ENCODE measurements at places on chromosomes 1 and 21.

- peak overlapping the region; percentile 45 for H3K4me3 ChIP-seq
- peak; percentile 33 for DNase-seq
- peaks cover 4% of the 10 kb centered on the region for H3K27me3 ChIP-seq
- peaks cover 24% of the 10 kb centered on the region for H3K4me1 ChIP-seq
- no peaks in the 10 kb centered on the region for H3K36me3 ChIP-seq
- H3K27ac ChIP-seq = peak overlapping the region; percentile 58
Observed at GRCh38 chr1:8217011-8217711, 100.8 kb upstream of the SLC45A1 start.

DNA sequence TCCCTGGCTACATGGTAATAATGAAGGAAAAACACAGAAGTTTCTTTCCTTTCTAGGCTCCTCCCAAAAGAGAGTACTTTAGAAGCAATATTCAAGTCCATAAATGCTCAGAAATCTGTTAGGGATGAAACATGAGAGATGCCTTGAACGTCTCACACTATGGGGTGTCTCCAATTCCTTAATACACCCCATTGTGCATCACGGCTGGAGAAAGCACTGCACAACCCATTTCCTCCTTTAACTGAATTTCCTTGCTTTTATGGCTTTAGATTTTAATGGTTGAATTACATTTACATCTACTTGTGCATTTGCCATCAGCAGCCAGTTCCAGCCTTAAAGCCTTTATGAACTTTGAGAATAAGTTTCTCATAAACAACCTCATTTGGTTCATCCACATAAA is 498.9 kb upstream of the PTBP2 start:
- DNase-seq = no peak
- no peak overlapping the region for H3K27ac ChIP-seq
- no peaks in the 10 kb centered on the region for H3K27me3 ChIP-seq
- no peaks in the 10 kb centered on the region for H3K36me3 ChIP-seq
- no peak overlapping the region for H3K4me3 ChIP-seq

DNA sequence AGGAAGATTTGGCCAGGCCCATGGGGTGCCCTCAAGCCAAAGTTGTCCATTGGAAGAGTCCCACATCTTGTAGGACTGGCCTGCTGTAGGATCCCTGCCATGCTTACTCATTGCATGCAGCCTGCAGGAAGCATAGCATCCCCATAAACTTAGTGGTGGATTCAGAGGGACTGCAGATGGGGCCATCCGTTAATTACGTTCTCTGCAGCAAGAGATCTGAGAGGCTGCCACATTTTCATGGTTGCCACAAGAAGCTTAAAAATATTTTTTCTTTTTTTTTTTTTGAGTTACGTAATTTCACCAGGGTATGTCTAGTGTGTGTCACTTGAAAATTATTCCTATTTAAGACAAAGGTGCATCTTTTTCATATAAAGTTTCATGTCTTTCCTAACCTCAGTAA is 329.7 kb upstream of the USP24 start:
- H3K36me3 ChIP-seq = no peaks in the 10 kb centered on the region
- H3K4me3 ChIP-seq = no peak overlapping the region
- DNase-seq = no peak
- H3K27me3 ChIP-seq = no peaks in the 10 kb centered on the region

DNA sequence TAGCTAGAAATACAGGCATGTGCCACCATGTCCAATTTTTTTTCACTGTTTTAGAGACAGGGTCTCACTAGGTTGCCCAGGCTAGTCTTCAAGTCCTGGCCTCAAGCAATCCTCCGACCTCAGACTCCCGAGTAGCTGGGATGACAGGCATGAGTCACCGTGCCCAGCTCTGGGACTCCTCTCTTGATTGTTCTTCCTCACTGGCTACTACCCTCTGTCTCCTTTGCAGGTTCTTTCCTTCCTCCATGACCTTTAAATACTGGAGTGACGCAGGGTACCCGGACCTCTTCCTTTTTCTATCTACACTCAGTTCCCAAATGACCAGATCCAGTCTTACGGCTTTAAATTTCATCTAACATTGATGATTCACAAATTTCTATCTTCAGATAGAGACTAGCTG is 34.9 kb downstream of the ASH1L start:
- peaks cover 9% of the 10 kb centered on the region for H3K4me1 ChIP-seq
- no peak overlapping the region for H3K27ac ChIP-seq
- no peak for DNase-seq
- no peak overlapping the region for H3K4me3 ChIP-seq
- H3K36me3 ChIP-seq = no peaks in the 10 kb centered on the region

- no peak overlapping the region for H3K4me3 ChIP-seq
- H3K27ac ChIP-seq = no peak overlapping the region
- H3K36me3 ChIP-seq = no peaks in the 10 kb centered on the region
- no peaks in the 10 kb centered on the region for H3K27me3 ChIP-seq
- no peak for DNase-seq
Observed at GRCh38 chr1:238119060-238119459, 228.3 kb upstream of the ZP4 start.

- no peak for DNase-seq
- no peak overlapping the region for H3K27ac ChIP-seq
- H3K27me3 ChIP-seq = no peaks in the 10 kb centered on the region
Observed at GRCh38 chr1:88731475-88732269, 47.6 kb downstream of the PKN2 start.

GRCh38 chr1:115069659-115070308 is 19.5 kb downstream of the TSPAN2 start:
- peaks cover 16% of the 10 kb centered on the region for H3K4me1 ChIP-seq
- no peak for DNase-seq
- no peaks in the 10 kb centered on the region for H3K27me3 ChIP-seq
- peaks cover 2% of the 10 kb centered on the region for H3K36me3 ChIP-seq
- no peak overlapping the region for H3K27ac ChIP-seq
- no peak overlapping the region for H3K4me3 ChIP-seq

- no peaks in the 10 kb centered on the region for H3K4me1 ChIP-seq
- no peak overlapping the region for H3K27ac ChIP-seq
- H3K27me3 ChIP-seq = no peaks in the 10 kb centered on the region
- no peaks in the 10 kb centered on the region for H3K36me3 ChIP-seq
- H3K4me3 ChIP-seq = no peak overlapping the region
Observed at GRCh38 chr1:199855580-199855979, 171.9 kb upstream of the NR5A2 start.

- H3K4me3 ChIP-seq = no peak overlapping the region
- no peak overlapping the region for H3K27ac ChIP-seq
- no peaks in the 10 kb centered on the region for H3K36me3 ChIP-seq
- no peaks in the 10 kb centered on the region for H3K4me1 ChIP-seq
- H3K27me3 ChIP-seq = no peaks in the 10 kb centered on the region
Observed at GRCh38 chr1:65541161-65541560, 120.7 kb downstream of the LEPR start.

- H3K4me3 ChIP-seq = no peak overlapping the region
- H3K27ac ChIP-seq = peak overlapping the region; percentile 24
- no peaks in the 10 kb centered on the region for H3K36me3 ChIP-seq
- no peaks in the 10 kb centered on the region for H3K27me3 ChIP-seq
- peaks cover 18% of the 10 kb centered on the region for H3K4me1 ChIP-seq
Observed at GRCh38 chr1:244869364-244869827, 5.1 kb upstream of the HNRNPU start.

- H3K27me3 ChIP-seq = no peaks in the 10 kb centered on the region
- H3K4me3 ChIP-seq = no peak overlapping the region
- H3K27ac ChIP-seq = no peak overlapping the region
- H3K36me3 ChIP-seq = no peaks in the 10 kb centered on the region
Observed at GRCh38 chr1:19552291-19553010, 67.1 kb upstream of the CAPZB start.

DNA sequence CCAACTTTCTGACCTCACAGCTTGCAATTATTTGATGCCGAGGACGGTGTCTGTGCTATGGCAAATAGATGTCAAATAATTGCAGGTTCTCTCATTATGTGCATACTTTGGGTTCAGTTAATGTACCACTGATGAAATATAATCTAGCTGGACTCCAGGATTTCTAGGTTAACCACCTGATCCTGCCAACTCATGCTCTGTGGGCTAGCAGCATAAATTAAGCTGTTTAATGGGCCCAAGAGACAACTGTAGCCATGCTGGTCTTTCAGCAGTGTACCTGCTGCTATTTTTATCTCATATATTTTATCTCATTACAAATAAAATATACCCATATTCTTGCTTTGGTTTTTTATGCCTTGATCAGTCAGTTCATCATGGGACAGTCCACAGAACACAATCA is 43.3 kb upstream of the HP1BP3 start:
- no peaks in the 10 kb centered on the region for H3K4me1 ChIP-seq
- no peak for DNase-seq
- no peak overlapping the region for H3K27ac ChIP-seq
- peaks cover 18% of the 10 kb centered on the region for H3K36me3 ChIP-seq

DNA sequence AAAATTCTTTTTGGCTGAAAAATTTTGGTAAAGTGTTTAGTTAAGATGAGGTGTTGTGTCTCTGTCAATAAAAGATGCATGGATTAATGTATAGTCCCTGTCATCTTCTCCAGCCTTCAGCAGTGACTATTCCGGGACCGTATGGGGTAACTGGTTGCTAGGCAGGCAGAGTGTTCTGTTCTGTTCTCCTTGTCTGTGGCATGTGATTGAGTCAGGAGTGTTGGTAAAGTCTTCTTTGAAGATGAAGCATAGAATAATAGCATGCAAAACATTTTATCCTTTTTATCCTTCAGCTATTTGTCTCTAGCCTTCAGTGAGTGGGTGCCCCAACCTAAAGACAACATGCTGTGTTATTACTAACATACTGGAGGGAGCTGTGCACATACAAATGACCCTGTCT is 74.6 kb downstream of the RGL1 start:
- no peak overlapping the region for H3K27ac ChIP-seq
- H3K27me3 ChIP-seq = no peaks in the 10 kb centered on the region
- H3K4me1 ChIP-seq = no peaks in the 10 kb centered on the region
- H3K4me3 ChIP-seq = no peak overlapping the region
- H3K36me3 ChIP-seq = no peaks in the 10 kb centered on the region

DNA sequence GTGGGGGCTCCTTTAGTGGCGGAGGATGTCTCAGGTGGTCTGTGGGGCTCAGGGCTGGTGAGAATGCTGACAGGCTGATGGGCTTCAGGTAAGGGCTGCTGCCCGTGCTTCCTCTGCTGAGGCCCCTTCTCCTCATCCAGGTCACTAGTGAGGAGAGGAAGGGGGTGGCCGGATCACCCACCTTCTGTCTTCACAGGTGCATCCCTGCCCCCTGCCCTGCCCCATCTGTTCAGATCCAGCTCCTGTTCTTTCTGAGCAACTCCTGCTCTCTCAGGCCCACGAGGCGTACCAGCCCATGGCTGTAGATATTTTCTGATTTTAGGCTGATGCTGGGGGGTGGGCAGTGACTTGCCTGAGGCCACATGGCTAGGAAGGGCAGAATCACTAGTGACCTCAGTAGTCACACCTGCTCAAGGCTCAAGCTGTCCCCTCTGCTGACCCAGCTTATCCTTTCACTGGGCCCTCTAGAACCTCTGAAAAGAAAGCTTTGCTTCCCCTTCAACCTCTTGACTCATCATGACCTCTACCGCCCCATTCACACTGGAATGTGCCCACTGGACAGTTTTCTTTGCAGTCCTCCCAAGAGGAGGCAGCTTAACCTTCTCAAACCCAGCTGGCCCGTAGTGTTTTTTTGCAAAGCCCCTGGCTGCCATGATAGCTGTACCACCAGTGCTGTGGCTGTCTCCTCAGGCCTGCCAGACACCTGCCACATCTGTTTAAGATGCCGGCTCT is 14.8 kb downstream of the DCST2 start:
- DNase-seq = no peak
- H3K36me3 ChIP-seq = peaks cover 19% of the 10 kb centered on the region

- H3K27ac ChIP-seq = peak overlapping the region; percentile 11
- H3K4me3 ChIP-seq = no peak overlapping the region
- peak; percentile 57 for DNase-seq
- no peaks in the 10 kb centered on the region for H3K27me3 ChIP-seq
- no peaks in the 10 kb centered on the region for H3K36me3 ChIP-seq
- H3K4me1 ChIP-seq = peaks cover 8% of the 10 kb centered on the region
Observed at GRCh38 chr1:233281711-233282581, 13.6 kb downstream of the PCNX2 start.

DNA sequence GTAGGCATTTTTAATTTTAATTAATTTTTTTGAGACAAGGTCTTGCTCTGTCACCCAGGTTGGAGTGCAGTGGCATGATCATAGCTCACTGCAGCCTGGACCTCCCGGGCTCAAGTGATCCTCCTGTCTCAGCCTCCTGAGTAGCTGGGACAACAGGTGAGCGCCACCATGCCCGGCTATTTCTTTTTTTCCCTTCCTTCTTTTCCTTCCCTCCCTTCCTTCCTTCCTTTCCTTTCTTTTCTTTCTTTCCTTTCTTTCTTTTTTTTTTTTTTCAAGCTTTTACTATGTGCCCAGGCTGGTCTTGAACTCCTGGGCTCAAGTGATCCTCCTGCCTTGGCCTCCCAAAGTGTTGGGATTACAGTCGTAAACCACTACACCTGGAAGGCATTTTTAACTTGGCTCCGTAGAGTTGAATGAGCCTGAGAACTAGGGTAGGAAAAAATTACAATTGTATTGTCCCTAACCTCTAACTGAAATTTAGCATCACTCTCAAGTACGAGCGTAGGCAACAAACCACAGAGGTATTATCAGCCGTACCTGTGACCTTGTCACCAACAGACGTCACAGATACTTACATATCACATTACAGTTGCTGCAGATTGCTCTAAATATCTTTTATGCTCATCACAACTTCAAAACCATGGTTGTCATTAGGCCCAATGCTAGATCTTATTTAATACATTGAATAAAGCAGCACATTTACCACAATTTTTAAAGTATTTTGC is 8.0 kb downstream of the RUNX3 start:
- H3K4me1 ChIP-seq = peaks cover 97% of the 10 kb centered on the region
- peak overlapping the region; percentile 100 for H3K27ac ChIP-seq
- no peaks in the 10 kb centered on the region for H3K27me3 ChIP-seq
- H3K36me3 ChIP-seq = peaks cover 97% of the 10 kb centered on the region
- H3K4me3 ChIP-seq = no peak overlapping the region

- no peak overlapping the region for H3K4me3 ChIP-seq
- no peak for DNase-seq
- H3K27me3 ChIP-seq = no peaks in the 10 kb centered on the region
- no peaks in the 10 kb centered on the region for H3K4me1 ChIP-seq
Observed at GRCh38 chr1:110948038-110948810, 15.5 kb downstream of the LRIF1 start.

- no peaks in the 10 kb centered on the region for H3K27me3 ChIP-seq
- peaks cover 15% of the 10 kb centered on the region for H3K4me1 ChIP-seq
- H3K36me3 ChIP-seq = no peaks in the 10 kb centered on the region
- H3K4me3 ChIP-seq = no peak overlapping the region
- DNase-seq = no peak
Observed at GRCh38 chr1:7553042-7553690, 217.9 kb upstream of the VAMP3 start.

GRCh38 chr1:53519421-53519820 is 60.2 kb downstream of the DMRTB1 start:
- no peak for DNase-seq
- H3K4me3 ChIP-seq = no peak overlapping the region
- no peaks in the 10 kb centered on the region for H3K27me3 ChIP-seq
- H3K4me1 ChIP-seq = no peaks in the 10 kb centered on the region
- H3K27ac ChIP-seq = no peak overlapping the region

DNA sequence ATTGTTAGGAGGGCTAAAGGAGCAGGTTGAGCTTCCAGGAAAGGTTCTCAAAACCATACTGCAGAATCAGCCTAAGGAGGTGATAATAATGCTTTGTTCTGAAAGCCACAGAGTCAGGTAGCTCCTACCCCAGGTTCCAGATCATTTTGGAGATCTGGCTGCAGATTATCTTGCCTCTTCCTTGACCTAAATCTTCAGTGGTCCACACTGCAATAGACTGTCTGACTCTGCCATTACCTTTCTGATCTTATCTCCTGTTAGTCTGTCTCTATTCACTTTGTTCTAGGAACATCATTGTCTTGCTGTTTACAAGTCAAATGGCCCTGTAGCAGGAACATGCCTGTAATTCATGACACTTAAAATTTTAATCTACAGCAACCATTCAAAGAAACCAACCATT is 73.0 kb downstream of the HS2ST1 start:
- H3K36me3 ChIP-seq = no peaks in the 10 kb centered on the region
- no peak for DNase-seq
- no peak overlapping the region for H3K27ac ChIP-seq
- no peaks in the 10 kb centered on the region for H3K4me1 ChIP-seq
- no peak overlapping the region for H3K4me3 ChIP-seq

All from natural killer cell (primary cell).